Hindlimb muscle (tissue), 1 donor: ENCODE measurements at places on chromosomes 16 and 17.
A peak's percentile ranks its signal among the peaks of the same experiment; 100 is the strongest.

- DNase-seq = no peak
These were observed 160.6 kb downstream of the CYLD start for GRCh38 chr16:50902457-50902856.

DNA sequence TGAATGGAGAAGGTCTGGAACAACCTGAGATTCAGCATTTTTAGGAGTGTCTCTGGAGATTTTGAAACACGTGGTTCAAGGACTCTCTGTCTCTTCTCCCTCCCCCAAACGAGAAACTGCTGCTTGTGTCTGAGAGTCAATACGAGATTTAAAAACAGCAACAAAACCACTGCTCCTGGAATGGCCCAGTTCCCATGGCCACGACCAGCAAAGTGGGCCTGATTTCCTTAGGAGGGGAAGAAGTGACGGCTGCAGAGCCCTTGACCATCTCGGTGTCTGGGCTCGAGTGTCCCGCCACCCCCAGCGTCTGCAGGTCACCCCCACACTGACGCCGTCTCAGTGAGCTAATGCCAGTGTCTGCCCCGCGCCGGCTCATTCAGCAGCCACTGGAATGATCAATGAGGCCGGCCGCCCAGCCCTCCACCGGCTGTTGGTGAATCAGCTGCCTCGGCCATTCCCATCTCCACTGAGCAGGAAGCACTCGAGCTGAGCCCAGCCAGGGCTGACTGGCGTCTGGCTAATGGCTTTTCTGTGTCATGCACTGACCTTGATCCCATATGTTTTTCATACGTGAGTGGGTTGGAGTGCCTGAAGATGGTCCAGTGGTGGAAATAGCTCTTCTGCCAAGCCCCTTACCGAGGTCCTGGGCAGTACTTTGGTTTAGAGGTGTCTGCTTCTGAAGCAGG, 151.8 kb downstream of the PITPNC1 start:
- DNase-seq = peak; percentile 74

- DNase-seq = no peak
These were observed 53.9 kb upstream of the CHMP6 start for GRCh38 chr17:80937462-80938381.

- no peak for DNase-seq
These were observed 35.3 kb downstream of the PRMT7 start for GRCh38 chr16:68345958-68346635.

GRCh38 chr17:37828651-37829124, 83.8 kb upstream of the HNF1B start:
- DNase-seq = no peak

DNA sequence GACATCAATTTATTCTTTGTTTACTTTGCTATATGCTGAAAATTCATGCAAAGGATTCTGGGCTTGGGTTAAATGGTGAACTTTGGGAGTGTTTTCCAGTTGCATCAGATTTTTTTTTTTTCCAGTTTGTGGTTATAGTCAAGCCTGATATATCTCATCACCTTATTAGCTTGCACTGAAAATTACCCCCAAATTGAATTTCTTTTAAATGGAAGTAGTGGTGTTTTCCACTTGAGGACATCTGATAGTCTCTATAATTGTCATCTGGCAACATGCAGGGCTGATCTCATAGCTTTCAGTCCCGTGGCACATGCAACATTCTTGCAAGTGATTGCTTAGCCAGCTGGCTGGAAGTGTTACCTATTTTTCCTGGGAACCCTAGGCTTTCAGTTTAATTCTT, 4.7 kb upstream of the KRTAP3-1 start:
- DNase-seq = peak; percentile 9

DNA sequence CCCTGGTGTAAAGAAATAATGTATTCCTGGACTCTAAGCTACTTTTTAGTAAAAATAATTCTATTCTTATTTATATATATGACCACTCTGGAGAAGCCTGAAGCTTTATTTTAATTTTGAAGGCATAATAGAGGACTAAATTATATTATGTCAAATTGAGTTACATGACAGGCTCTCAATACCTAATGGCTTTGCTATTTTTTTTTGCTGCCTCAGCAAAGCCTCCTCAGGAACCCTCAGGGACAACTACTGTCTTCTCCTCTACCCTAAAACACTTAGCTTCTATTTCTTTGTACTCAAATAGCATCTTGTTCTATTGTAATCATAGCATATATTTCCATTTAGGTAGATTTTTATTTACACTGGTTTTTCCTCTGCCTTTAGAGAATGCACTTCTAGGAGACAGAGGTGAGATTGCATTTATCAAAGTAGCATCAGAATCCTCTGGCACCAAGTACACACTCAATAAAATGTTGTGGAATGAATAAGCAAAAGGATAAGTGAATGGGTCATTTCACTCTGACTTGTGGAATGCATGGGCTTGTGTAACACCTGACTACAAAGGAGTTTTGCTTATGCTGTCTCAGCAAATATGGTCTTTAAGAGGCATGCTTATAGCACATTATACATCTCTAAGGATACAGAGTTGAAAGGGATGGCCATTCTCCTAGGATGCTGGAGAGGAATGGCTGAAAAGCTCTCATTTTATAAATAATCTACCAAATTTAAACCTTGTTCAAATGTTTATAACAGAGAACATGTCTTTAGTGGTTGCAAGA, 605.2 kb downstream of the KCNJ2 start:
- DNase-seq = no peak

- DNase-seq = no peak
These were observed 12.4 kb upstream of the CCR7 start for GRCh38 chr17:40577611-40578065.

- no peak for DNase-seq
These were observed 2.5 kb upstream of the IGSF6 start for GRCh38 chr16:21654881-21655280.

- no peak for DNase-seq
These were observed 28.3 kb downstream of the VPS35L start for GRCh38 chr16:19583665-19584300.

- no peak for DNase-seq
These were observed 76.4 kb downstream of the GPR139 start for GRCh38 chr16:19997264-19997663.

GRCh38 chr16:2007081-2007836, 2.4 kb downstream of the ZNF598 start:
- no peak for DNase-seq

DNA sequence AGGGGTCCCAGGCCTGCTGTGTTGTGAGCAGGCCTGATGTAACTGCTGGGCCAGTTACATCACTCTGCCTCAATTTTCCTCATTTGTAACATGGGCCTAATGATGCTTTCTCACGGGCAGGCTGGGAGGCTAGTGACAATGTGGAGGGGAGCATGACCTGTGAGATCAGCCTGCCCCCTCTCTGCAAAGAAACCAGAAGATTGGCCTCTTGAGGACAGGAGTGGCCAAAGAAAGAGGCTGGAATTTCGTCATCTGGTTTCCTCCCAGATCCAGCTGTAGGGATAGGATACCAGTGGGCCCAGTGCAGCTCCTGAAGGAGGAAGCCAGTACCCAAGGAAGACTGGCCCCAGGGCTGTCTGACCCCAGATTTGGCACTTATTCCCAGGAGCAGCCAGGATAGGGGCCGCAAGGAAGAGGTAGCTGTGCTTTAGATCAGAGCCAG, 615 bp upstream of the SREBF1 start:
- peak; percentile 80 for DNase-seq

DNA sequence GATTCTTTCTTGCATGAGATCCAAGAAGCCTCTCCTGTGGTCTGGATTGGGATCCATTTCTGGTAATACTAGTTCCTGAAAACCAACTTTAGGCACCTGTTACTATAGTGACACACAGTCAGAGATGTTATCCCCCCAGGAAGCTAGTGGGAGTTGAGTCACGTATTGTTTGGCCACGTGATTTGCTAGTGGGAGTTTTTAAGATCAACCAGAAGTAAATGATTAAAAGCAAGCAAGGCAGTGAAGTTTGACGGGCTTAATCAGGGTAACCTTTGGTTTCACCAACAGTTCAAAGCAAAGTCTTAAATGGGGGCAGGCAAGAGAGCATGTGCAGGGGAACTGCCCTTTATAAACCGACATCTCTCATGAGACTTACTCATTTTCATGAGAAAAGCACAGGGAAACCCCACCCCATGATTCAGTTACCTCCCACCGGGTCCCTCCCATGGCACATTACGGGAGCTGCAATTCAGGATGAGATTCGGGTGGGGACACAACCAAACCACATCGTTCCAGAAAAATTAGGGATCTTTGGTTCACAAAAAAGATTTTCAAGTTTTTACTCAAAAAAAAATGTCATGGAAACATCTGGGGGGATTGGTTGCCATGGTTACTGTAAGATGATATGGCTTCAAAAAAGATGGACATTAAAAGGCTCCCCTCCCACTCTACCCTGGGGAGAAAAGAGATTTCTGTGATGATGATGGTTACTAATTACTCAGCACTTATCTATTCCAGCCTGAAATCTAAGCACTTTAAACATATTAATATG, 483.1 kb upstream of the ERCC4 start:
- DNase-seq = no peak

DNA sequence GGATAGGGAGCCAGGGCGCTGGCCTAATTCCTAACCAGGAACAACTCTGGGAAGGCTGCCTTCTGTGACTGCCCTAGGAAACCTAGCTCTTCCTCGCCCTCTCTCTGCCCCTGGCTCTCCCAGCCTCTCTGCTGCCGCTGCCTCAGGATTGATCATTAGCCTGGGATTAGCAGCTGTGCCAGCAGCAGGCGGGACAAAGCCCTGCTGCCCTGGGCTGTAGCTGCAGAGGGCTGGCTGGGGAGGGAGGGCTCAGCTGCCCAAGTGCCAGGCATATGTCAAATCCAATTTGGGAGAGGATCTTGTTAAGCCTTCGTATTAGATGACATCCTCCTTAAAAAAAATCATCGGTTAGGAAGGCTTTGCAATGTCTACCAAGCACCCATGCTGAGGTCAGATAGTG, 144.8 kb upstream of the CCL2 start:
- no peak for DNase-seq

GRCh38 chr17:68612209-68612922, 11.2 kb upstream of the FAM20A start:
- no peak for DNase-seq

- DNase-seq = no peak
These were observed 35.1 kb downstream of the MFSD11 start for GRCh38 chr17:76772842-76773525.

DNA sequence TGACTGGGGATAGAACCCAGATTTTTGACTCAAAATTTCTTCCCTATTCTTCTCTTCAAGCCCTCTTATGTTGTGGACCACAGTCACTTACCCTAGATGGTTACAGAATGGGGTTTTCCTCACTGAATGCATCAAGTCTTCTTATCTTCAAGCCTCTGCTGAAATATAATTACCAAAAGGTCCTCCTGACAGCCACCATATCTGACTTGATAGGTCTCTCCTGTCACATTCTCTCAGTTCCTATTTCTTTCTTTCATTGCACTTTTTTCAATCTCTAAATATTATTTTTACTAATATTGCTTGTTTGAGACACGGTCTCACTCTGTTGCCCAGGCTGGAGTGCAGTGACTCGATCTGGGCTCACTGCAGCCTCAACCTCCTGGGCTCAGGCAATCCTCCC, 1.1 kb upstream of the COPZ2 start:
- no peak for DNase-seq

GRCh38 chr16:83599789-83600462, 207.9 kb upstream of the HSBP1 start:
- DNase-seq = no peak

DNA sequence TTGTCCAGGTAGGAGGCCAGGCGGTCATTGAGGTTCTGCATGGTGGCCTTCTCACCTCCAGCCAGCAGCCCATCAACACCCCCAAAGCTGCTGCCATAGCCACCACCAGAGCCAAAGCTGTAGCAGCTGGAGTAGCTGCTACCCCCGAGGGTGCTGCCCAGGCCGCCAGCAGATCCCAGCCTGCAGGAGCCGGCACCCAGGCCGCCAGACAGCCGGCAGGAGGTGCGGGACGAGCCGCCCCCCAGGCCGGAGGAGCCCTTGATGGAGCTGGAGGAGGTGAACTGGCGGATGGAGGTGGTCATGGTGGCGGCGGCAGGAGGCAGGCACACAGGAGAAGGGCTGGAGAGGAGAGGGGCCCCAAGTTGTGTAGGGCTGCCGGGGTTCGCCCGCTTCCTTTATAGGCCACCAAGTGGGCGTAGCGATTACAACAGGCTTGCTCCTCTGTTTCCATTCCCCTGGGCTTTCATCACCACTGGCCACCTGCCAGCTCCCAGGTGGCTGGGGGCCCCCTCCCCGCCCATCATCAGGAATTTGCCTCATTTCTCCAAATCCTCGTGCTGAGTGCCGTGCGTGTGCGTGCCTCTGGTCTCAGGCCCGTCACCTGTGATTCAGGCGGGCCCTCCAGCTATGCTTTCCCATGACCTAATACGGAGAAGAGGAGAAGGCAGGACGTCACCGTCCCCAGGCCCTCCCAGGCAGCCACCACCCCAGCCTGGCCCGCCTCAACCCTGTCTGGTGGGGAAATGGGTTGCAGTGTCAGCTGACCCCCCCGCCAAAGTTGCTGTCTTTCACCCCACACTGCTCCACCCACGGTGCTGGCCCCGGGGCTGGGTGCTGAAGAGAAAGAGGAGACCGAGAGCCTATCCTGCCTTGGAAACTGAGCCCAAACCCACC, at the start of gene KRT17:
Gene KRT17, minus strand, starts transcription at position 368 of the 894 bp plus-strand sequence. Its CDS starts 66 bp downstream, at position 302.
- DNase-seq = no peak

- DNase-seq = no peak
These were observed 25.2 kb upstream of the SMPD3 start for GRCh38 chr16:68473358-68474070.

- peak; percentile 65 for DNase-seq
These were observed 66.7 kb upstream of the DHX40 start for GRCh38 chr17:59498530-59499307.

- peak; percentile 28 for DNase-seq
These were observed 3.6 kb upstream of the XAF1 start for GRCh38 chr17:6752068-6752909.

- DNase-seq = no peak
These were observed 33.1 kb downstream of the LGALS9 start for GRCh38 chr17:27663936-27664605.

DNA sequence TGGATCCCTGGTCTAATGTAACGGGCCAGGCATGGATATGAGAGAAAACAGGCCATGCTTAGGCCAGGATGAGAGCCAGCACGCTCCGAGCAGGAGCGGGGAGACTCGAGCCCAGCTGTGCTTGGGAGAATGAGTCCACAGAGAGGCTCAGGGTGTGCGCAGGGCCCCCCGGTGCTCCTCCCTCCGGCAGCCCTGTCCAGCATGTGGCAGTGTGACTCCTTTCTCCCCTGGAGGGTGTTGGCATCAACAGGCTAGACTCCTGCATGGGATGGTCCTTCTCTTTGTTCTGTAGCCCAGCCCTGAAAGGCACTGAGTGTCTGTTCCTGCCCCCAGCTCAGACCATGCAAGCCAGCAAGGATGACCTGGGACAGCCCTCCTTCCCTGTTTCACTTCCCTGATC, 23.4 kb downstream of the PGS1 start:
- DNase-seq = no peak

- no peak for DNase-seq
These were observed 1.2 kb downstream of the NEUROD2 start for GRCh38 chr17:39606434-39607056.

GRCh38 chr16:24114876-24115275, 141.3 kb upstream of the CACNG3 start:
- DNase-seq = no peak

- DNase-seq = peak; percentile 34
These were observed 30.1 kb downstream of the GNGT2 start for GRCh38 chr17:49180303-49180702.
